Stimulated activated CD8-positive, alpha-beta memory T cell treated with anti-CD3 and anti-CD28 coated beads, Interleukin-15, amount 100 ng/mL, for 4 hours (primary cell): ENCODE measurements at places on chromosomes 16 and 17.
A peak's percentile ranks its signal among the peaks of the same experiment; 100 is the strongest.

- DNase-seq: no peak
Measured at GRCh38 chr16:84237994-84238750, 1.6 kb downstream of the KCNG4 start.

GRCh38 chr17:16419074-16419928 lies 3.9 kb downstream of the TRPV2 start:
- peak; percentile 37 for DNase-seq

DNA sequence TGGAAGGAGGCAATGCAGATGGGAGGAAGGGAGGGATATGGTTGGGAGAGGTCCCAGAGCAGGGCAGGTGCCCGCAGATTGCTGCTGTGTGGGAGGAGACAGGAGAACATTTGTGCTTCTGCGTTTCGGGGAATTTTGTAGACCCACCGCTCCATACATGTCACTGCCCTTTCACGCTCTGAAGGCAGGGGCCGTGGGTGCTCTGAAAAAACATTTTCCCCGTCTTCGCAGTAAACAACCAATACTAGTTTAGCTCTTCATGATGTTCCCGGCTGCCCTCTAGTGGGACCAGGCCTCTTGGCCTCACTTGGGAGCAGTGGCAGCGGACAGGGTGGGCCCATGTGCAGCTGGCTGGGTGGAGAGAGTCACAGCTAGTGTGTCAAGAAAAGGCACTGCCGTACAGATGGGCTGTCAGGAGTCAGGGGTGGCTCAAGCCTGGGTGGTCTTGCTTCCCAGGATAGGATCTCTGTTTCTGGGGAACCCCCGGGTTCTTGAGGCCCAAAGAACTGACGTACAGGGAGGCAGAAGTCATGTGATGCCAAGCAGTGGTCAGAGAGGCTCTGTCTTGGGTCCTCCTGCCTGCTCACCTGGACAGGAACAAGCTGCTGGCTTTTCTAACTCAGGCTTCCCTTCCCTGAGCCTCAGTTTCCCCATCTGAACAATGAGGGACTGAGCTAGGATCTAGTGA lies 46.5 kb upstream of the CPNE2 start:
- no peak for DNase-seq

DNA sequence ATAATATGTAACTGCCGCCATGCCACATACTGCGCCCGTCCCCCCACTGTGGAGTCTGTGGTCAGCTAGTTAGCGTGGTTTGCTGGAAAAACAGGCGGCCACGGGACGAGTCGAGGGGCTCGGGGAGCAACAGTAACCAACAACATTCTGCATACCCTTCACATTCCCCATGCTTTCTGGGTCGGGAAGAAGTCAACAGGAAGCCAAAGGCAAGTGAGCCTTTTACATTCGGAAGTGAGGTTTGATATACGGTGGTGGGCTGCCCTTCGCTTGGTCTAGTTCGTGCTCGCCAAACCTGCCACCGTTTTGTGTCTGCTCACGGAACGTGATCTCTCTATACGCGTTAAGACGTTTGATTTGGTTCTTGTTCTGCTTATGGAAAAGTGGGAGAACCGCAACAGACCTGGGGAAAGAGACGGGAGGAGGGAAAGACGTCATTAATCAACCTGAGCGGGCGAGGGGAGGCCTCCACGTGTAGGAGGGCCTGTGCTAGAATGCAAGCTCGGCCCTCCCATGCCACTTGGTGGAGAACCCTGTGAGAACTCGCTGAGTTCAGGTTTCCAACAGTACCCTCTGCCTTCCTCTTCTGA lies 28.9 kb upstream of the CFAP20 start:
- no peak for DNase-seq

DNA sequence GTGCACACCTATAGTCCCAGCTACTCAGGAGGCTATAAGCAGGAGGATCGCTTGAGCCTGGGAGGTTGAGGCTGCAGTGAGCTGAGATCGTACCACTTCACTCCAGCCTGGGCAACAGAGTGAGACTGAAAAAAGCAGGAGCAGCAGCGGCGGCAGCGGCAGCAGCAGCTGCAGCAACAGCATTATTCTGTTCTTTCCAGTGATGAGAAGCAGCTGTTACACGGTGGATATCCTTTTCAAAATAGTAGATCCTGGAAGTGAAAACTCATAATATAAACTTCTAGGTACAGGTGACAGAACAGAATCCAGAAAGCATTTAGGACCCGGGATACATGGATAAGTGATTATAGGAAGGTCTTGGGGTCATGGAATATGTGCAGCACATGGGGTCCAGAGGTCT lies 17.8 kb upstream of the HNF1B start:
- no peak for DNase-seq

DNA sequence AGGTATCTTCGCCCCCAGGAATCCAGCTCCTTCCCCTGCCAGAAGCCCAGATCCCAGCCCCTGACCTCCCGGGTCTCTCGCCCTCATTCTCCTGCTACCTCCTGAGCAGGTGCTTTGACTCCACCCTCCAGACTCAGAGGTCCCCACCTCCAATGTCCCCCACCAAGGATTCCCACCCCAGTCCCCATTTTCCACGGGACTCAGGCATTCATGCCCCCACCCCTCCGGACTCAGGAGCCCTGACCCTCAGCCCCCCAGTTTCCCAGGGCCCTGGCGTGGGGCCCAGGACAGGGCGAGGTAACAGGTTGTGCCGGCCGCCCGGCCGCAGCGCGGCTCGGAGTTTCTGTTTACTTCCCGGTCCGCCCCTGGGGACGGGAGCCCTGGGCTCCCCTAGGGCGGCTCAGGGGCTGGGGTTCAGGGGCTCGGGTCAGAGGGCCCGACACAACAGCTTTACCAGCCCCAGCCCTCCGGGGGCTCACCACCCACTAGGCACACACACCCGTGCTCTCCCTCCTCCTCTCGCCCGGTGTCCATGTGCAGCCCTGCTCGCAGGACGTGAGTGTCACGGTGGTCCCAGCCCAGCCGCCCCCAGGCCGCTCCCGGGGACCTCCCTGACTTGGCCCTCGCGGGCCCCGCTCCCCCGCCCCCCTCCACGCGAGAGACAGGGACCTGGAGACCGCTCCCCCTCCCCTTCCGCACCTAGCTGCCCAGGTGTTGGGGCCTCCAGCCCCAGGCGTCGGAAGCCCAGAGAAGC lies 595 bp downstream of the BICDL2 start:
- no peak for DNase-seq

DNA sequence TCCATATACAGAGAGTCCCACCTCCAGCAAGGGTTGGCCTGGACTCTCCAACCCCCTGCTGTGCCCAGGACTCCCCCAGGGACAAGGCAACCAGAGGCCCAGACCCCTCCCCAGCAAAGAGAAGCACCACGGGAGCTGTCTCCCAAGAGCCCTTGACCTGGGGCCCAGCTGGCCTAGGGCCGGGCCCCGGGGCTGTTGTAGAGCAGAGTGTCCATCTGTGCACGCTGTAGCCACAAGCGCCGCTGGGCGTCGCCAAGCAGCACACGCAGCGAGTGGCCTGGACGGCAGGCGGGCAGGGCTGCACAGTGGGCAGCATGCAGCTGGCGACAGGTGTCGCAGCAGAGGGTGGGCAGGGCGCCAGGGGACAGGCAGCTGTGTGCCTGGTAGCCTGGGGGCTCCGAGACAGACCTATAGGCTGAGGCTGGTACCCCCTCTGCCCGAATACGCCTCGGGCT lies 4.3 kb downstream of the SPATA2L start:
- DNase-seq: no peak

- no peak for DNase-seq
Measured at GRCh38 chr17:71821511-71821910, 299.3 kb upstream of the SOX9 start.

- DNase-seq: no peak
Measured at GRCh38 chr17:2844416-2844815, 48.2 kb downstream of the RAP1GAP2 start.

DNA sequence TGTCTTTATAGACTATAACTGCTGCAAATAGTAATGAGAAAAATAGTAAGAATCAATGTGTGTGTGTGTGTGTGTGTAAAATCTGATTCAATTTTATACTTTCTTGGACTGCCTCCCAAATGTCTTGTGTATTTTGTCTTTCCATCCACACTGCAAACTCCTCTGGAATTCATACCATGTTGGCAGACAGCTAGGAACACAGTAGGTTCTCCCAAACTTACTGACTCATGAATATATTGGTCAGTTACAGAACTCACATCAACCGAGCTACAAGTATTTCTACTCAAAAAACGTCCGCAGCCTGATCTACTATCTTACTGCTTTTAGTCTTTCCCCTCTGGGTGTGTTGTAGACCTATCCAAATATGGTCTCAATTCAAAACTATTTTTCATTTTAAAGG lies 542.7 kb upstream of the PSMD7 start:
- no peak for DNase-seq

- DNase-seq: peak; percentile 59
Measured at GRCh38 chr16:84593825-84594724, 23.8 kb downstream of the COTL1 start.

GRCh38 chr16:19029980-19030379 lies 37.4 kb upstream of the COQ7 start:
- DNase-seq: no peak

DNA sequence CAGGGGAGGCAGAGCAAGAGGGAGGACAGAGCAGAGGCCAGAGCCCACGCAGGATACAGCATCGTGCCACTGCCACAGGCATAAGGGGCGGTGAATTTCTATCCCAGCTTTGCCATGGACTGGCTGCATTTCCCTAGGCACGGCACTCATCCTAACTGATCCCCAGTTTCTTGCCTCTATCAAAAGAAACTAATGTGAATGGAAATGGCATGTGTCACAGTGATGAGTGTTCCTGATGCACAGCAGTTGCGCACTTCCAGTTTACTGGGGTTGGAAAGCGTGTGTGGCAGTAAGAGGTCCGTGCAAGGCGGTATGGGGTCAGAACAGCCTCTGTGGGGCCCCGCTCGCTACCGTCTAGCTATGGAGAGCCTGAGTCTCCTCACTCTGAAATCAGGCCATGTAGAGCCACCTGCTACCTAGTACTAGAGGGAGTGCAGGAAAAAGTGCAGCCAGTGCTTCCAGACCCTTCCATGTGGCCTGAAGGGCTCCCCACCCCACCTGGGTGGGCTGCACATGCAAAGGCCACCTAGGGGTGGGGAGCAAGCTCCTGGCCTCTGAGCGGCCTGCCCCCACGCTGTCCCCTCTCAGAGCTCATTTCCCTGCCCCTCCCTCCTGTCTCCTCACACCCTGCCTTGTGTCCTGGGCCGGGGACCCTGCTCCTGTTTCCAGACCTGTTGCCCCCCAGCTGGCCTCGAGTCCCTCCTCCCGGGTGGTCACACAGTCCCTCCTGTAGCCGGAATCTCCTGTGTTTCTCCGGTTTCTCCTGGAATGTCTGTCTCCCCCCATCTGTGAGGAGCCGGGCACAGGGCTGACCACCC lies 5.0 kb upstream of the KCNJ18 start:
- DNase-seq: no peak

DNA sequence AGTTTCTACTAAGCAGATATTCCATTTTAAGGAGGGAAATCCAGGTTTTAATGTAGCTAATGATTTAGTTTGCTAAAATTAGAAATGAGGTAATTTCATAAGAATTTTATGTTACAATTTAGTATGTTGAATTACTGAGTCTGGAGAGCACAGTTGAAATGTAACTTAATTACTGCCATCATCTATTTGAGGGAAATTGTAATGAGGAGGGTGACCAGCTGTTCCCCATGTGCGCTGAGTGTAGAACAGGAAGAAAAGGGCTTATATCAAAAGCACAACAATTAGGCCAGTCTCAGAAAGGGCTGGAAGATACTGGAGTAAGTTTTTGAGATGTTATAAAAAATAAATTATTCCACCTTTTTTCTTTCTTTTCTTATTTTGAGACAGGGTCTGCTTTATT lies 735.1 kb upstream of the GOT2 start:
- no peak for DNase-seq

- no peak for DNase-seq
Measured at GRCh38 chr16:69564845-69565670, 708 bp upstream of the NFAT5 start.

DNA sequence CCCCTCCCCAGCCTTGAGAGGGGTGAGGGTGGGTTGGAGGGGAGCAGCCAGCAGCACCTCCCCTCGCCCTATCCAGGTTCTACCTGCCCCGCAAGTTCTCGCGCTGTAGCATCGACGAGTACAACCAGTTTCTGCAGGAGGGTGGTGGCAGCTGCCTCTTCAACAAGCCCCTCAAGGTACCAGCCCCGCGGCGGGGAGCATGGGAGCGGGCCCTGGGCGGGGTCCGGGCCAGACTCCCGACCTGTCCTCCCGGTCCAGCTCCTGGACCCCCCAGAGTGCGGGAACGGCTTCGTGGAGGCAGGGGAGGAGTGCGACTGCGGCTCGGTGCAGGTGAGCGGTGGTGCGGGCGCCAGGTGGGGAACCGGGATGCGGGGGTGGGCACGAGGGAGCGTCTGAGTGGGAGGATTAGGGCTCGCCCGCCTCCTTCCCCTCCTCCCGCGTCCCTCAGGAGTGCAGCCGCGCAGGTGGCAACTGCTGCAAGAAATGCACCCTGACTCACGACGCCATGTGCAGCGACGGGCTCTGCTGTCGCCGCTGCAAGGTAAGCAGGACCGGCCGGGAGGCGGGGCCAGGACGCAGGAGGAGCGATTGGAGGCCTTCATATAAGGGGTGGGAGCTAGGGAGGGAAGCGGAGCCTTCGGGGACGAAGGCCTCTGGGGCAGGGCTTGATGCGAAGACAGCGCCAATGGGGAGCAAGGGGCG lies 16.5 kb downstream of the ADAM11 start:
- peak; percentile 96 for DNase-seq

DNA sequence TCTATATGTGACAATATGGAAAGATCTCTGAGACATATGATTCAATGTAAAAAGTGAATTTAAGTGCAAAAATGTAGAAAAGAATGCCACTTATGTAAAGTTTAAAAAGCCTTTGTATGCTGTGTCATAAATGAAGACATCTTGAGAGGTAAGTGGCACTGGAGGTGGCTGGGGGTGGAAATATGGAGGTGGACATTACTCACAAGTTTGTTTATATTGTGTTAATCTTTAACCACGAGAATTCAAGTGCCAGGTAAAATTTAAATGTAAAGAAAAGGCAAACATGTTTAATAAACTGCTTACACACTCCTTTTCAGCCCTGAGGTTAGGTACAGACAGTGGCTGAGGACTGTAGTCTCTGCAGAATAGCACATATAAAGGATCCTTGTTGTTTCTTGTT lies 235.1 kb downstream of the ABCC12 start:
- DNase-seq: no peak

DNA sequence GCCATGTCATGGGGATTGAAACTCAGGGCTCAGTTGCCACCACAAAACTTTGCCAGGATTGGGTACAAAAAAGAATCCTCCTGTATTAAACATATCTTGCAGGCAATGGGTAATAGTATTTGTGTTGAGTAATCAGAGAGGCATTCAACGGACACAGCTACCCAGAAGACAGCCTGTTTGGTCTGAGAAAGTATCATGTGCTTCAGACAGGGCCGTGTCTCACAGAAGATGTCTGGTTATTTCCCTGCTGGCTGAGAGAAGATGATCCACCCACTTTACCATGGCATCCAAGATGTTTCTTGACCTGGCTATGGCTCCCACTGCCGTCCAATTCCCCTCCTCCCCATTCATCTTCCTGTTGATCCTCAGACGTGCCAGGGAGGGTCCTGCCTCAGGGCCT lies 304.3 kb upstream of the XYLT1 start:
- no peak for DNase-seq

DNA sequence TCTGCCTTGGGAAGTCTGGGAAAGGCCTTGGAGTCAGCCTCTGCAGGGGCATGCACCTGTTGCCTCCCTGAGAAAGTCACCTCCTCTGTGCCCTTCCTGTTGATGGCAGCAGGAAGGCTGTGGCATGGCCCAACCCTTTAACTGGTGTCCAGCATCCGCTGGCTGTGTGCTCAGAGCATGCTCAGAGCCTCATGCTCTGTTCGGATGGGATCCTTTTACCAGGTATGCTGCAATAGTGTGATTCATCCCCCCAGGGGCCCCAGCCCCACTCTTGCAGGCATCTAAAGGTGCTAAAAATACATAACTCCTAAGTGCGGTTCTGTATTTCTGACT lies 24.9 kb downstream of the KLHL36 start:
- DNase-seq: no peak
